ENCODE measurements at places on chromosomes 2 and 18.

DNA sequence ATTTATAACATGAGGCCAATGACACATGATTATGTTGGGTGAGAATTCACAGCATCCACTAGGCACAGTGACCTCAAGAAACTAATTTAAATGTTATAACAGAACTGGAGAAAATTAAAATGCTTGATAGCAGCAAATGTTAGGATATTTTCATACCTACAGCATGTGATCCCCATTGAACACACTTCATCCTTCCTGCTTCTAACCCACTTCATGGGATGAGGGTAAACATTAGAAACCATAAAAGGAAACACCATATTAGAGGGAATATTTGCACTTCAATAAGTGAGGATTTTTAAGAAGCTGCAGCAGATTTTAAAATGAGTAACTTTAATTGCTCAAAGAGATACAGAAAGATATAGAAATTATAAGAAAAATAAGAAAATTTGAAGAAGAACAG is 117.1 kb downstream of the FSHR start:
- no peak for DNase-seq

DNA sequence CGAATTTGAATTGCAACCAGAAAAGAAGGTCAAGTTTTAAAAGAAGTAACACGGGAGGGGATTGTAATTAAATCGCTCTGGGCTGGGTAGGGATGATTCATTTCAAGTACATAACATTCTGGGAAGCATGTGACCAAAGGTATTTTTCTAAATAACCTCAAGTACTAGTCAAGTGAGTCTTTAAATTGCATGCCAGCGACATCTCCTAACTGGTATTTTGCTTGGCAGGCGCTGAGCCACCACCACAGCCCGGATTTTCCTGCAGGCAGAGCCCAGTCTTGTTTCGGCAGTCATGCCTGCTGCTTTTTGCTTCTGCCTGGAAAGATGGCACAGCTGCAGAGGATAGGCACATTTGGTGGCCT is 33.7 kb upstream of the NPAS2 start:
- no peak for DNase-seq

GRCh38 chr2:47309952-47310800 is 92.8 kb upstream of the MSH2 start:
- no peak for DNase-seq

DNA sequence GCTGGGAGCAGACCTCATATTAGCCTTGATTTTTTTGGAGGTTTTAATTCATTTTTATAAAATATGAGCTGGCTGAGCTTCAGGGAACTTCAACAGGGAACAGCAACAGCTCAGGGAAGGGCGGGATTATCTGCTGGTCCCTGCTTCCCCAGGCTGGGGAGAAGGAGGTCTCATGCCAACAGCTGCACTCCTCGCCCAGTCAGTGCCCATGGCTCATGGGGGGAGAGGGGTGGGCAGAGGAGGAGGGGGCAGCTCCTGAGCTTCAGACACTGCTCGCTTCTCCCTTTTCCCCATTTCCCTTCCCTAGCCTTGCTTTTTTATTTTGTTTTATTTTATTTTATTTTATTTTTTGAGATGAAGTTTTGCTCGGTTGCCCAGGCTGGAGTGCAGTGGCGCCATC is 442 bp upstream of the OTOF start:
- no peak for DNase-seq

- DNase-seq: no peak
Observed at GRCh38 chr2:112794131-112794733, 9.9 kb upstream of the IL1A start.

- no peak for DNase-seq
Observed at GRCh38 chr2:189595417-189595816, 14.8 kb upstream of the SLC40A1 start.

DNA sequence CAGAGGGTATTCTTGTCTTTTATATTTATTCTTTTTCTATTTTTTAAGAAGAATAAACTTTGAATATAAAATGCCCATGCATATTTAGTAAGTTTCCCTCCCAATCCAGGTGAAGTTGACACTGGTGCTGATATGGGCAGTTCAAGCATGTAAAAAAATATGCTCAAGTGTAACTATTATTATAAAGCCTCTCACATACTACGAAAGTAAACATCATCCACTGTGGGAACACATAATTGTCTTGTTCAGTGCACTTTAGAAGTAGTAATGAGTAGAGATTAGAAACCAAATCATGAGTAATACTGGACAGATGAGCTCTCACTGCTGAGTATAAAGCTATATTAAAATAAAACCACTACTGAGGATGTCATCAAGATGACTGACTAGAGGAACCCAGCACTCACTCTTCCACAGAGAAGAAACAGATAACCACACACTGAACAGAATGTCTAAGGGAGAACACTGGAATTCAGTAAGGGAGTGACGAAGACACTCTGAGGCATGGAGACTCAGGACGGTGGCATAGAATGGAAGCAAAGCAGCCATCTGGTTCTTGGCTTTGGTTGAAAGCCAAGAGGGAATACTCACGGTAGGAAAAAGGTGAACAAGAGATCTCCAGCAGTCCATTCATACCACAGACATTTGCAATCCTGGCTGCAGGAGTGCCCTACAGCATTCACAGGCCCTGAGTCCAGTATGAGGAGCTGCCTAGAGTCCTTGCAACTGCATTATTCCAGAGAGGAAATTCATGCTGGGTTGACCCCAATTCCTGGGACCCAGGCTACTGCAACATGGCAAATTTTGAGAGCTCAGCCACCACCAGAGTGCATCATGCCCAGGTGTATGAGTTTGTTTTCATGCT is 9.5 kb upstream of the FAM110C start:
- DNase-seq: no peak

GRCh38 chr2:177314194-177314593 is 49.7 kb upstream of the NFE2L2 start:
- no peak for DNase-seq
